Stimulated activated CD4-positive, alpha-beta T cell treated with anti-CD3 and anti-CD28 coated beads, TNF-alpha, amount 100 ng/mL, for 4 hours (primary cell): ENCODE measurements at places on chromosomes 5 and 9.

GRCh38 chr9:119137479-119137878, 231.8 kb downstream of the BRINP1 start:
- DNase-seq, result no peak

DNA sequence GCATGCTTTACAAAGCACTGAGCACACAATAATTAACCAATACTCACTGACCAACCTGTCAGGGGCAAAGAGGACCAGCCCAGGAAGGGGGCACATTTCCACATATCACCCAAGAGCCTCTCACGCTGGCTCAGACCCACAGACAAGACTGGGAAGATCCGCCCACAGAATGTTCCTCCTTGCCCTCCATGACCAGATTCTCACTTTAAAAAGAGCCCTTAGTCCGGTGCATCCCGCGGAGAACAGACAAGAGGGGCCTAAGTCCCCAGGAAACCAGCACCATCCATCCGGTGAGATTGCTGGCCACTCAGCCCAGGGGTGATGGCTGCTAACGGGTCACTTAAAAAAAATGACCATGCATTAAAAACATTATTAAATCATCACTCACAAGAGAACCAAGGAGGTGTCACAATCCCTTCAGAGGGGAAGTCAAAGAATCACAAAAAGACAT, 32.9 kb downstream of the SEMA4D start:
- DNase-seq, result no peak

GRCh38 chr9:135116881-135117280, 29.4 kb downstream of the OLFM1 start:
- no peak for DNase-seq

DNA sequence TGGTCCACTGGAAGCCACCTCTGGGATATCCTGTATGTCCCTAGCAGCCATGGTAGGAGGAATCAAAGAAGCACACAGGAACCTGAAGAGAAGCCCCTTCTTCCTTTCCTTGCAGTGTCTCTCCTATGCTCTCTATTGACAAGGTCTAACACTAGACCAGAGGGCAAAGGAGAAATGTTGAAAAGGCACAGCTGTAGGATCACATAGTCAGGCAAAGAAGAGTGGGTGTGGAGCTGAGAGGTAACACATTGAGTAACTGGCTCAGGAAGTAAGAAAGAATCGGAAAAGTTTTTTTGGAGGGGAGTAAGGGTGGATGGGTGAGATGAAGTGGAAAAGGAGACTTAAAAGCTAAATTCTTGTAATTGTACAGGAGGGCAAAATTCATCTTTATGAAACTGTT, 100.1 kb downstream of the FOCAD start:
- DNase-seq, result no peak

DNA sequence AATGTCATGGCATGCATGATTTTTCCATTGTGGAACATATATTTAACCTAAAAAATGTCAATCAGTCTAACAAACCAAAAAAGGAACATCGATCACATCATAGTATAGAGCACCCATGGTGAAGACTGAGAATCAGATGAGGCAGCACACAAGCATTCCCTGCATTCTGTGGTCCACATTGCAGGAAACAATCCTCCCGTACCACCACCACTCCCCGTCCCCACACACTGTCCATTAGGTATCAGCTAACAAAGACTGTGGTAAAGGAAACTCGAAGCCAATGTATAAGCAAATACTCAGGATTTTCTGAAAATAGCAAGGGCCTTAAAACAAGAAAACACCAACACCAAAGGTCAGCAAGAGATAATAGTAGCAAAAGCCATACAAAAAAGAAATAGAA, 1104.4 kb upstream of the SEMA6A start:
- DNase-seq, result no peak

DNA sequence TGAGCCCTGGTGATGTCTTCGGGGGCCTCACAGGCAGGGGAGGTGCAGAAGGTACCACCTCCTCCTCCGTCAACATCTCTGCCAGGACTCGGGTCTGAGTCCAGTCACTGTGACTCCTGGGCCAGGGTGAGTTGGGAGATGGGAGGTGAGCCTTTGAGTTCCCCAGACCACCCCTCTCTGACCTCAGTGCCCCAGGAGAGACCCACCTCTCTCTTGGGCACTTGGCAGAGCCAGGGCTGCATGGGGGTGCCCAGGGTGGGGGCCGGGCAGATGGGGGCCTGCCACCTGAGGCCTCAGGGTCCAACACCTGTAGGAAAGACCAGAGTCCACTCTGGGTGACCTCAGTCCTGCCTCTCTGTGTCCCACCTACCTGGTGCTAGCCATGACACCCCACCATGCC, 6.8 kb downstream of the KIF12 start:
- no peak for DNase-seq

DNA sequence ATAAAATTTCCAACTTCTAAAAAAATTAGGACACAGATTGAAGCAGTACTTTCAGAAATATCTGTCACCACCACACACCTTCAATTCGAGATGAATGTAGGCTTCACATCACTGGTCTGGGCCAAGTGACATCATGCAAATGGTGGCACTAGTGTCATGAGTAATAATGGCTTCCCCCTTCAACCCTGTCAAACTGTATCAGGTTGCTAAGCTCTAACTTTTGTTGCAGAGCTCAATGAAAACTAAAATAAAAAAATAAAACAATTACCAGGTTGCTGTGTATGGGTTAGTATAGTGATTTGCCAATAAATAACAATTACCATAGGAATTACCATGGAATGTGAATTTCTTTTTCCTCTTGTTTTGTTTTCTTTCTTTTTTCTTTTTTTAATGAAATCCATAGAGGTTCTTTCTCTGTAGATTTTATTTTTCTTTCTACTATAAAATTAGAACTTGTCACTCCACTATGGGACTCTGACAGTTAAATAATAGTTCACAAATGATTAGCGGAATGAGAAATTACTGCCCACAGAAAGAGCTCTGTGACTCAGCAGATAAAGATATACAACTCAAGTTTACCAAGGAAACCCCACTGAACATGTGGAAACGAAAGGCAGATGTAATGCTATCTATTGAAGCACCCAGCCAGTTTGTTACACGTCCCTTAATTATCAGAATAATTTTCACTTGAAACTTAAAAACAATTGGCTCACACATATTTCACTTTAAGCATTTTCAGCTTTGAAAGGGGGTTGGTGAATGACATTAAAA, 783.8 kb upstream of the WWC1 start:
- no peak for DNase-seq

DNA sequence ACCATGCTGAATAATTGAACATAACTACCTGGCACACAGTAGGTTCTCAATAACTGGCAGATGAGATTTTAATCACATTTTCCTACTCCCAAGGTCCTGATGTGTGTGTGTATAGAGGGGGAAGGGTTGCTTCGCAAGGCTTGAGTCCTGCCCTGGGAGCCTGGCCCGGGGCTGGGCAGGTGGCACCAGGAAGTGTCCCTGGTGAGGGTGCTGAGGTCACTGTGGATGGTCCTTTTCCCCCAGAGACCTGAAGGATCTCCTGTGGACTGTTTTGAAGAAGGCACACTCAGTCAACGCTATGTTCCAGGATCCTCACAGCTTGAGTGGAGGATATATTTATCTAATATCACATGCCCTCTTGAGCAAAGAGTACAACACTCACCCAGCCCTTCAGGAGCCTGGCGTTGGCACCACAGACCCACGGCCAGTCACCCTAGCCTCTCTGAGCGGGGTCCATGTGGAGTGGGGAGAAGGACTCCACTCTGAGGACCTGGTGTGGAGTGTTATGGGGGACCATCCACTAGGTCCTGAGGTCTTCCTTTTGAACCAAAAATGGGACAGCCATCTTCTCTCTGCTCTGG, 177.8 kb downstream of the GABBR2 start:
- DNase-seq, result no peak

DNA sequence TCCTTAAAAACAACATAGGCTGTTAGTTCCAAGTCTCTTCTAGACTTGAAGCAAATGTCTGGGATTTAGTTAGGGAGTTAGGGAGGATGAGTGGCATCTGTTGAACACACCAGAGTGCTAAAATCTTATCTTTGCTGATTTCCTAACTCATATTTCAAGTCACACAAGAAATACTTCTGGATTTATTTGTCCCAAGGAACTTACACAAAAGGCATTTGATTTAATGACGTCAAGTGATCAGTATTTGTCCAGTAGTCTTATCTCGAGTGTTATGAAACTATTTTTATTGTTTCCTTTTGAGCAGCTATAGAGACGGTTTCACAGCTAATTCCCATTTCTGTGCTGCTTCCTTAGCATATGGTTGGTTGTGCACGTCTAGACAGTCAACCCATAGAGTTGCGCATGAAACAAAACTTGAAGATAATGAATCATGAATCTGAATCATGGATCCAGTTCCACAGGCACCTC, 140.5 kb upstream of the TUT7 start:
- no peak for DNase-seq

DNA sequence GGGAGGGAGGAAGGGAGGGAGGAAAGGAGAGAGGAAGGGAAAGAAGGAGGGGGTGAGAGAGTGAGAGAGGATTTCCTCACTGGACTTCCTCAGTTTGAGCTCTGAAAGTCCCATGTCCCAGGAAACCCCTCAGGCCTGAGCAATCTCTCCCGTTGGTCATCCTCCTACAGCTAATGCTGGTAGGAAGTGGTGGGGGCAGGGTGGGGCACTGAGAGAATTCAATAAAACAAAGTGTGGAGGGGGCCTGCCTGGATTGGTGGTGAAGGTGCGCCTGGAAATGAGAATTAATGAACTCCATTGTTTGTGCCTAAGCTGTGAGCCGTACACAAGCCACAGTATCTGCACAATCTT, 195.0 kb downstream of the RGS3 start:
- no peak for DNase-seq

GRCh38 chr9:117233016-117233415, 181.8 kb downstream of the ASTN2 start:
- no peak for DNase-seq

DNA sequence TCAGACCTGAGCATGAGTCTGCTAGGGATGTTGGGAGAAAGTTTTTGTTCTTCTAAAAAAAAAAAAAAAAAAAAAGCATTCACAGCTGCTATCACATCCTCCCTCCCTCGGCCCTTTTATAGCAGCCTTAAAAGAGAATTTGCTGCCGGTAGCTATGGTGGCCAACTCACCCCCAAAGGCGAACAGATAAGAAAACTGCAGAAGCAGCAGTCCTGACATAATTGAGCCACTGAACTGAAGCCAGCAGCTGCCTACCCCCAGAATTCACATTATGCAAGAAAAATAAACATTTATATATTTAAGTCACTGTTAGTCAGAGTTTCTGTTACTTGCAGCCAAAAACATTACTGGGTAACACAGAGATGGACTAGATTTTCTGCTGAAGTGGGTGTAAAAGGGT, 124.3 kb upstream of the SMARCA2 start:
- DNase-seq, result no peak

DNA sequence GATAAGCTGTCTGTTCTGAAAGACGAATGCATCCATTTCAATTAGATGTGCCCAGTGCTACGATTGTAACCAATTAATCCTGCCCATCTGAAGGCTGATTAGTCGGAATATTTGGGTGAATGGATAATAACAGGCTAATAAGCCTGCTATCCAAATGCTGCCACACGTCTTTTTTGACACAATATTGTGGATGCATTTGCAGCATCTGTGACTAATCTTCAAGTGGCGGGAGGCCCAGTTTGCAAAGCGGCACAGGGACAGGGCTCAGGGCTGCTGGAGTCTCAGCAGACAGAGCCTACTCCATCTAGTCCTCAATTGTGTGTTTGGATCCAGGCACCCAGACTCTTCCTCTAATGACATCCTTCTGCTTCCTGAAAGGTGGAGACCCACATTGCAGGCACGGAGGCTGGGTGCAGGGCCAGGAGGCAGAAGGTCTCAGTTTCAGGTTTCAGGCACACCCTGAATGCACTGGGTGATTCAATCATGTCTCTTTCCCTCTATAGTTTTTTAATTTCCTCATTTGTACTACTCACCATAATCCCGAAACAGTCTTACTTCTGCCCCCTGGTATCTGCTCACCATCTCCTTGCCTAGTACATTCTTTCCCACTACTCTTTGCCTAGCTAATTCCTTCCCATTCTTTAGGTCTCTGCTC, 169.6 kb downstream of the ASTN2 start:
- no peak for DNase-seq

GRCh38 chr5:173330338-173331206, 2.4 kb upstream of the STC2 start:
- no peak for DNase-seq

DNA sequence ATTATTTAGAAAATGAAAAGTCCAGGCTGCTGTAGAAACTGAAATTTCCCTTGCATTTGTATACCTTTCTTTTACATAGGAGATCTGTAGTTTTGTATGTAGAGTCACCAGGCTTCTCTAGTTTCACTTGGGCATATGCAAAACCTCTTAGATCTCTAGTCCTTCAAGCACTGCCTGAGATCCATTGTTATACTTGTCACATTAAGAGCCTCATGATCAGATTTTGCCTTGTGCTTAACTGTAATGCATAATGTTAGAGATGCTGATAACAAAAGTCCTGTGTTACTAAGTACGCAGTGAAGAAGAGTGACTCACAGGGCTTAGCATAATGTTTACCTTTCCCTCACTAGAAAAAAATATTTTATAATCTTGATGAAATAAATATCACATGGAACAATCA, 250.2 kb downstream of the CYLC2 start:
- no peak for DNase-seq

- DNase-seq, result no peak
Observed at GRCh38 chr5:128536254-128537220, 1.5 kb downstream of the FBN2 start.

DNA sequence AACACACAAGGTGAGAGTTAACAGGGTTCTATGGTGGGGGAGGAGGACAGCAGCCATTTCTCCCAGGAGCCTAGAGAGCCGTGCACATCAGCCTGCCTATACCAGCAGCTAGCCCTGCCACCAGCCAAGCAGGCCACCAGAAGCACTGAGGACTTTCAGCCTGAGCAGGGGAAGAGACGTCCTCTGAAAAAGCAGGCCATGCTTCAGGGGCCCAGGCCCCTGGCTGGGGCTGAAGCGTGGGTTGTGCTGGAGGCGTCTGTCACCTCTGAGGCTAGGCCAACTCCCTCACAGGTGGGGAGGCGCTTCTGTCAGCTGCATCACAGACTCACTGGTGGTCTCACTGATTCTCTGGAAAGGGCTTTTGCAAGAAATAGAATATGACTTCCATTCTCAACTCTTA, 16.3 kb downstream of the FSTL4 start:
- DNase-seq, result no peak

DNA sequence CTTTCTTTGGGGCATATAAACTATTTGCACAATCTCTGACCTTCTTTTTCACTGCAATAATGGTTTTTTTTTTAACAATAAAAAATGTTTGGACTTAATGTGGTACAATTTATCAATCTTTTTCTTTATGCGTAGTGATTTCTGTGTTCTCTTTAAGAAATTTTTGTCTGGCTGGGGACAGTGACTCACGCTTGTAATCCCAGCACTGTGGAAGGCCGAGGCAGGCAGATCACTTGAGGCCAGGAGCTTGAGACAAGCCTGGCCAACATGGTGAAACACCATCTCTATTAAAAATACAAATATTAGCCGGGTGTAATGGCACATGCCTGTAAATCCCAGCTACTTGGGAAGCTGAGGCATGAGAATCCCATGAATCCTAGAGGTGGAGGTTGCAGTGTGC, 72.3 kb downstream of the STK32A start:
- no peak for DNase-seq

DNA sequence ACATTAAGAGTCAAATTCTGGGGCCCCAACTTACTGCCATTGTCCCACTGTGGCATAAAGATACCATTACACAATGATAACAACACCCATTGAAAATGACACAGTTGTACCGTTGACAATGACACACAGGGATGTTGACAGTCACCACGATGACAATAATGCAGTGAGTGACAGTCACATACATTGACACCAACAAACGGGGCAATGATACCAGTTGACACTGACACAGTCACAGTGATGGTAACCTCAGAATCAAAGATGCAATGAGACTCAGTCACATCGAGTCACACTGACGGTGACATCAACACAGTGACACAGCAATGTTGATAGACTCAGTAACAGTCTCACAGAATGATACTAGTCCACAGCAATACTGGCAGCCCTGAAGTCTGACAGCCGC, 16.9 kb downstream of the CNTFR start:
- no peak for DNase-seq
